NCI-H1105 (cell line): ENCODE measurements at places on chromosomes 12 and 14.
A peak's percentile ranks its signal among the peaks of the same experiment; 100 is the strongest.

DNA sequence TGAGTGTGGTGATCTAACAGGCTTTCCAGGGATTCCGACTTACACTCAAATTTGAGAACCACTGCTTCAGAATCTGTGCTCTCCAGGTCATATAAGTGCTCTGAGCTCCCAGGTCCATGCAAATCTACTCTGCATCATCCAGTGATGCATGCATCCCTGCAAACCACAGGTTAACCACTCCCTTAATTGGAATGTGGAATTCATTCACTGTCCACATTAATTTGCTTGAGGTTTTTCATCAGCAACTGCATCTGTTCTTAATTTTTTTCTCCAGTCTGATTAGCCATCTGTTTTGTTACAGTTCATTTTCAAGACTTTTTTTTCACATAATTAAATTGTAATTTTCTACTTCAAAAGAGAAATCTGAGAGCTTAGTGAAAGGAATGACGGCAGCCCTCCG is 43.4 kb upstream of the RIN3 start:
- no peak for DNase-seq

DNA sequence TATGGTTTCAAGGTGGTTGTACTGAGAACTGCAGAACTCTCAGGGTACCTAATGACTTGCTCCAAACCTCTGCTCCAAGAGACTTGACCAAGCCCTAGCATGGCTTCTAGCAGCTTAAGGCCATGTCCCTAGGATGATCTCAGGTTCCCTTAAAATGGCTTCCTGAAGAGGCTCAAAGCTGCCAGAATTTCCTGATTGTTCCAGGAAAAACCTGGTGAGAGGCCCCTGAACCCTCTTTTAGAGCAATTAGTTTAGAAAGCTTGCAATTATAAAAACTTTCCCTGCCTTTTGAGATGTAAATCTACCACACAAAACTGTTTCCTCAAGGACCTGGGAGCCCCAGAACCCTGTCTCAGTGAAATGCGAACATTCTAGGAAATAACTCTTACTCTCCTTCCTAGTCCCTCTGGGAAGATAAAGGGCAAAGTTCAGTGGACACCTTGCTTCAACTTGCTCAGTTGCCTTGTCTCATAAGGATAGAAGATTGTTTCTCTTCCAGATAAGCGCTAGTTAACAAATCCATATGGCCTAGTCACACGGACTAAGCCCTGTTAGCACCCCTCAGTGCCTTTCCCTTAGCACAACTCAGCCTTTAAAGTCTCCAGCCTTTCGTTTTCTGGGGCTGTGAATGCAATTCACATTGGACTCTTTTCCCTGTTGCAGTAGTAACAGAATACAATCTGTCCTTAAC is 2.5 kb downstream of the CMAS start:
- DNase-seq, result no peak

- no peak for DNase-seq
Observed at GRCh38 chr12:110937104-110937641, 16.8 kb upstream of the MYL2 start.

DNA sequence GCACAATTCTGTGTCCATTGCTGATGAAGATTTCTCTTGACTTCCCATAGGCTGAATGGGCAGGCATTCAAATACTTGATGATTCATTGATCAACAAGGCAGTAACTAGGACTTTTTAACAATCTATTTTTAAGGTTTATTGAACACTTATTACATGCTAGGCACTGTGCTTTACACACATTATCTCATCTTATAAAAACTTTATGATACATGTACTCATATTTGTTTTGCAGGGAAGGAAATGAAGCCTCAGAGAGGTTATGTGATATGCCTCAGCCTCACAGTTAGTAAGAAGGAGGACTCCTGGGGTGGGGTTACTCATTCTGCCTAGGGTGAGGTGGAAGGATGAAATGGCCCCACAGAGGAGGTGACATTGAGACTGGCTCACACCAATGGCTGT is 12.9 kb upstream of the EMP1 start:
- DNase-seq, result no peak

GRCh38 chr12:124568431-124569374 is 1.3 kb upstream of the NCOR2 start:
- DNase-seq, result no peak

- DNase-seq, result no peak
Observed at GRCh38 chr12:131002216-131002631, 48.5 kb downstream of the ADGRD1 start.

DNA sequence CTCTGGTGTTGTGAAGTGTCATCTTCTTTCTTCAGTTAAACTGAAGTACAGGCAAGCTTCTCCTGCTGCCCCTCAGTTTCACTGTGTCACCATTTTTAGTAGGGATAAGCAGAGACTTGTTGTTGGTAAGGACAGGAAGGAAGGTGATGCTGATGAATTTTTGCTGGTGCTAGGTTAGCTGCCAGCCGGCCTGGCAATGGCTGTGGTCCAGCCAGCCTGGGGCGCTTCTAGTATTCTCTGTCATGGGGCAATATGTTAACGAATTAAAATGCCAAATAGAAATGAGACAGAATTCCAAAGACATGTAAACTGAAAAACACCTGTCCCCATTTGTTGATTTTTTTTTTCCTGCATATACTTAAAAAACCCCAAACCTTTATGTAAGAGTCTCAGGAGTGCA is 602.9 kb downstream of the DIO2 start:
- DNase-seq, result no peak

- DNase-seq, result no peak
Observed at GRCh38 chr14:99716091-99716849, 32.2 kb downstream of the CYP46A1 start.

DNA sequence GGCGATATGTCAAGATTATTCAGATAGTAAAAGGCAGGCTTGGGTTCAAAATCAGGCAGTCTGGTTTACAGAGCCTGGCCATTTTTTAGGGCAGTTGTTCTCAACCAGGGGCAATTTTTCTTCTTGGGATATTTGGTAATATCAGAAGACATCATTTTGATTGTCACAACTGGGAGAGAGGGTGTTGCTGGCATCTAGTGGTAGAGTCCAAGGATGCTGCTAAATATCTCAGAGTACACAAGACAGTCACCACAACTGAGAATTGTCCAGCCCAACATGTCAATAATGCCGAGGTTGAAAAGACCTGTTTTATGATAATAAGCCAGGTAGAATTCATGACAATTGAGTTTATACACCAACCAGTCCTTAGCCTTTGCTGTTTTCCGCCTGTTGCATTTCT is 733.9 kb downstream of the NRXN3 start:
- no peak for DNase-seq

DNA sequence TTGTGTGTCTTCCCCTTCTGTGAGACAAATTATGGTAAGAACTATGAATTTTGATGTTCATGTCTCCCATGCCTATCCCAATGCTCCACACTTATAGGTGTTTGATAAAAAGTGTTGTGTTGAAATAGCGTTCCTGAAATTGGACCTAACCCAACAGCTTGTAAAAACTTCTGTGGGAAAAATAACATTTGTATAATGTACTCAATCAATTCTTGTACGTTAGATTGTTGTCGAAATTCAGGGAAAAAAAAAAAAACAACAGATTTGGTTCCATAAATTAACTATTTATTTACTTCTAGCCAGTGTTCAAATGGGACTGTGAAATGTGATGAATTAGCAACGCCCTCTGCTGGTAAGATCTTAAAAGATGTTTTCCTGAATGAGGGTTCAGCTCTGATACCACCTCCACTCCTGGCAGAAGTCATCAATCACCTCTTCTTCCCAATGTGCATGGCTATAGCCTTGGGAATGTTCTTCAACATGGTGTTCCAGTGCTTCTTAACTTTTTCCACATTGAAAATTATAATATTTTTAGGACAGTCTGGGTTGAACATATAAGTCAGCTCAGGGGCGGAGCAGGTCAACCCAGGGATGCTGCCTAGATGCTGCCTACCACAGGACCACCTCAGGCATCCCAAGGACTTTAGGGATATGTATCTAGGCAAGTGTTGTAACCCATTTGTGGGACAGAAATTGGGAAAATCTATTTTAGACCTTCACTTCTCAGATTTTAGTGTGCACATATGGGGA is 170.6 kb downstream of the OTOGL start:
- DNase-seq, result peak; percentile 27

DNA sequence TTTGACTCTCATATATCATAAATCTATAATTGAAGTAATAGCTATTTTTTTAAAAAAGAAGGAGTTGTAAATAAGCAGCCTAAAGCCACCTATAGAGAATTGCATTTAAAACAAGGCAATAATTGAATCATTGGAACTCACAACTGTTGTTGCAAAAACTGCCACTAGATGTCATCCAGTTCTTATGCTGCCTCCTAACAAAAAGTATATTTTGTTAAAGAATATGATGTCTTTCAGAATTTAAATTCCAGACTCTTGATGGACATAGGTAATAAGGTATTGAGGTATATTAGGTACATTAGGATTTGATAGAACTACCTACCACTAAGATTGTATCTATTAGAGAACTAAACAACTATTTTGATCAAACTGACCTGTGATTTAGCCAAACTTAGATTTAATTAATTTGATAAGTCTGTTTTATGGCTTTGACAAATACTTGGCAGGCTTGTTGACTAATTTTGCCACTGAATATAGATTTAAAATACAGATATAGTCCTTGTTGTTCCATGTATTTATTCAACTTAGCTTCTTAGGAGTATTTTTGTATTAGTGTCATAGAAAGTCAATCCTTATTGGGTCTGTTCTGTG is 401.4 kb downstream of the RPL10L start:
- DNase-seq, result no peak

- no peak for DNase-seq
Observed at GRCh38 chr12:128471491-128471890, 204.5 kb downstream of the TMEM132C start.

DNA sequence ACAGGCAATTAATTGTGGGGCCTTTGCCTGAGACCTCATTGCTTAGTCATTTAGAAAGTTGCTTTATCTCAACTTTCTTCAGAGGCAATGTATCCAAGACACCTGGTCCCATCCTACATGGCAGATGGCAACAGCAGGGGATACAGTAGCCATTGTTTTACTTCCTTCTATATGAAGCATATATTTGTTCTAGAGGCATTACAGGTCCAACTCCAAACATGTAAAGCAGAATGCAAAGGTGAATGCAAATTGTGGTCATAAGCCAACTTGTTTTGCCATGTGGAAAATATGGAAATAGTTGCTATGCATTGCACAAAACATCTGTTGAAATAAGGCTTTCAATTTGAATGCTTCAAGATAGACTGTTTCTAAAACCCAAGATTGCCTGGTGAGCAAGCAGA is 109.8 kb upstream of the BCAT1 start:
- DNase-seq, result no peak

DNA sequence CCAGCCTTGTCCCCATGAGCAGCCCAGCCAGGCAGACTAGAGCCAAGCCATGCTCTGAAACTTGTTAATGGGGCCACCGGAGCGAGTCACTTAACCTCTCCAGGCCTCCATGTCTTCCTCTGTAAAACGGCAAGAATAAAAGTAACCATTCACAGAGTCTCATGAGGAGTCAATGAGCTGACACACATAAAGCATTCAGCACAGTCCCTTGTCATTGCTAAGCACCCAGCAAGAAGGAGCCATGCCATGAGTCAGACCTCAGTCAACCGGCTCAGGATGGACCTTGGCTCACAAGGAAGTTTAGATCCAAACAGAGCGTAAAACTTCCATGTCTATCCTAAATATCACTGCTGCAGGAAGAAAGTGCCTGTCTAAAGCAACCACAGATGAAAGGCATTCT is 10.6 kb downstream of the FICD start:
- DNase-seq, result no peak

DNA sequence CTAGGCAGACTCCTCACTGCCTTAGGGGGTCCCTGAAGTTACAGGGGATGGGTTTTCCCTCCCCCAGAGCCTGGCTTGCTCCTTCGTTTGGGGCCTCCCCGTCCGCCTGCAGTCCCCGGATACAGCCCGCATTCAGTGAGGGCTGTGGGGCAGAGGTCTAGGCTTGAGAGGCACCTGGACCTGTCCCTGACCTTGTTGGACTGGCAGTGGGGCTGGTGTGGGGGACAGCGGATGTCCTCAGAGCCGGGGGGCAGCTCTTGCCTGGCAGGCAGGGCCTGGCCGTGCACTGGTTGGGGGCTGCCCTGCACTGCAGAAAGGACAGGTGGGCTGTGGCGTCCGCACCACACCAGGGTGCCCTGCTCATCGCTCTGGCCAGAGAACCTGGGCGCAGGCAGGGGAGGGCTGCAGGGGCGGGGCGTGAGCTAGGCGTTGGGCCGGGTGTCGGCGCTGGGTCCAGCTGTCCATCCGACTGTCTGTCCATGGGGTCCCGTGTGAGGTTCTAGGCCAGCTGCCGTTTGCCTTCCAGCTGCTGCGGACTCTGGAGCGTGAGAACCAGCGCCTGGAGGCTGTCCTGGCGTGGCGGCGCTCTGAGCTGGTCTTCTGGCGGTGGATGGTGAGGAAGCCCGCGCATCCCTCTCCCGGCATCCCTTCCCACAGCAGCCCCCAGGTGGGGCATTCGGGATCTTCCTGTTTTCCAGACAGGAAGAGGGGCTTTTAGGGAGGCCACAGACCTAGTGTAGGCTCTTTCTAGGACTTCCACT is 6.0 kb downstream of the TEDC1 start:
- DNase-seq, result no peak

DNA sequence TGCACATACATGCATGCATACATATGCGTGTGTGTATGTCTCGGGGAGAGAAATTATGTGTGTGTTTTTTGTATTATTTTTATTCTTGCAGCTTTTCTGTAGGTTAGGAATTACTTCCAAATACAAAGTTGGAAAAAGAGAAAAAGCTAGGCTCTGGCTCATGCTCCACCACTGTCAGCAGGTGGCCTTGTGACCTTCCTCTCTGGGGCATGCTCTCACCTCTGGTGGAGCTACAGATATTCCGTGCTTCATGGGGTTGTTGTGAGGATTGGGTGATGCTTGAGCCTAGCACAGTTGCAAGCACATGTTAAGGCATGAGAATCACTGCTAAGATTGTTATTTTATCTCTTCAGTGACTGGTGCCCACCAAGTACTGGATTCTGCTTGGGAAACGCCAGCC is 6.7 kb upstream of the SERPINA6 start:
- DNase-seq, result no peak

DNA sequence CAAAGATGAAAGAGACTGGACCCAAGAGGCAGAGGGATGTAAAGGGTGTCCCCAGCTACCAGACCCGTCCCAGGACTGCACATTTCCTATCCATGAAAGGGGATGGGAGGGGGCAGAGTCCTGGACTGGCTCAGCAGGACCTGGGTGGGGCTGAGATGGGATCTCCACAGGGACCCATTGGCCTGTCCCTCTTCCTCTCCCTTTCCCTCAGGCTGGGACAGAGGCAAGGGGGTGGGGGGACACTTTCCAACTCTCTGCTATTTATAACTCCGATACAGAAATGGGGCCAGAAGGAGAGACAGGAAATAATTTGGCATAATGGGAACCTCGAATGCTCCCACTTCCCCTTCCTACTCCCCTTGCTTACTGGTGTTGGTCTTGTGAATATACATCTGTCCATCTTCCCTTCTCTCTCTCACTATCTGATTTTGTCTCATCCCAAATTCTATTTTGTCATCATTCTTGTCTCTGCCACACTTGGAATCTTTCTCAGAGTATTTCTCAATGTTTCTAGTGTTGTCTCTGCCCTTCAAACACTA is 1.1 kb upstream of the ITGA7 start:
- DNase-seq, result no peak
